NCI-H1417 (cell line): ENCODE measurements at places on chromosomes 11 and 22.

DNA sequence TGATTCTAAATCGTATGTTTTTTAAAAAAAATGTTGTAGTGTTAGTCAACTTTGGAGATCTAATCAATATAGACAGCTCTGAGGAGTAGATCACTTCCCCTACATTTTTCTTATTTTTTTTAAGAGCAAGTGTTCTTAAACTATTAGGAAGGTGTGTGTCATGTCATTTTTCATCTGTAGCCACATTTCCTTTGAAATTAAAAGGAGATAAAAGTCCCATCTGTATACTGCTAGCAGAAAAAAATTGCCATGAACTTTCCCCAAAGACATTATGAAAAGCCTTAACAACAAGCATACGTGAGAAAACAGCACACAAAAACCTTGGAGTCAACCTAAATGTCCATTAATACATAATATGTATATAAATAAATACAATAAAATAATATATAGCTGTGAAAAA lies 286.6 kb downstream of the ETS1 start:
- no peak for DNase-seq

- DNase-seq: no peak
Measured at GRCh38 chr22:46476547-46476941, 60.9 kb downstream of the CELSR1 start.

DNA sequence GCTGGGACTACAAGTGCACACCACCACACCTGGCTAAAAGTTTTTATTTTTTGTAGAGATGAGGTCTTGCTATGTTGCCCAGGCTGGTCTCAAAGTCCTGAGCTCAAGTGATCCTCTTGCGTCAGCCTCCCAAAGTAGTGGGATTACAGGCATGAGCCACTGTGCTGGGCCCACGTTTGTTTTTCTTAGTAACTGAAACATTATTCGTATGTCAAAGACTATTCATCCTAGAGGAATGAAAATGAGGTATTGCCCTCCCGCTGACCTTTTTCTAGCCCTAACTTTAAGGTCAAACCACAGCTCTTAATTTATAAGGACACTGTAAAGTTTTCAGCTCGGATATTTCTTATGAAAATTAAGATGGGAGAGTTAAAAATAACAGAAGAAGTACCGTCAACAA lies 33.2 kb upstream of the PAX6 start:
- no peak for DNase-seq

- no peak for DNase-seq
Measured at GRCh38 chr22:45451972-45452371, 38.5 kb downstream of the RIBC2 start.

GRCh38 chr22:49406879-49407587 lies 420.6 kb downstream of the BRD1 start:
- DNase-seq: no peak

DNA sequence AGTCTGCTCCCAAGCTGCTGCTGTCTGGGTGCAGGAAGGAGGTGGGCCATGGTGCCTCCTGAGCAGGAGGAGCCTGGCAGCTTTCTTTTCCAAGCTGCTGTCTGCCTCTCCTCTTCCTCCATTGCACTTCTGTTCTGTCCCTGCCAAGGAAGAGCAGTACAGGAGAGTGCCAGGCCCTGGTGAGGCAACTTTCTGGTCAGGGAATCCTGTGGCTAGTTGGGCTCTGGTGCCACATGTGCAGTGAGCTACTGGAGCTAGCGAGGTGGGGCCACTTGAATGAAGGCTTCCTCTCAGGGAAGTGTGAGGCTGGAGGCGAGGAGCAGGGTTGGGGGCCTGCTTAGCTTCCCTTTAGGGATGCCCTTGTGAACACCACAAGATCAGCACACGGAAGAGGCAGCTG lies 90.0 kb downstream of the TSPAN18 start:
- no peak for DNase-seq

DNA sequence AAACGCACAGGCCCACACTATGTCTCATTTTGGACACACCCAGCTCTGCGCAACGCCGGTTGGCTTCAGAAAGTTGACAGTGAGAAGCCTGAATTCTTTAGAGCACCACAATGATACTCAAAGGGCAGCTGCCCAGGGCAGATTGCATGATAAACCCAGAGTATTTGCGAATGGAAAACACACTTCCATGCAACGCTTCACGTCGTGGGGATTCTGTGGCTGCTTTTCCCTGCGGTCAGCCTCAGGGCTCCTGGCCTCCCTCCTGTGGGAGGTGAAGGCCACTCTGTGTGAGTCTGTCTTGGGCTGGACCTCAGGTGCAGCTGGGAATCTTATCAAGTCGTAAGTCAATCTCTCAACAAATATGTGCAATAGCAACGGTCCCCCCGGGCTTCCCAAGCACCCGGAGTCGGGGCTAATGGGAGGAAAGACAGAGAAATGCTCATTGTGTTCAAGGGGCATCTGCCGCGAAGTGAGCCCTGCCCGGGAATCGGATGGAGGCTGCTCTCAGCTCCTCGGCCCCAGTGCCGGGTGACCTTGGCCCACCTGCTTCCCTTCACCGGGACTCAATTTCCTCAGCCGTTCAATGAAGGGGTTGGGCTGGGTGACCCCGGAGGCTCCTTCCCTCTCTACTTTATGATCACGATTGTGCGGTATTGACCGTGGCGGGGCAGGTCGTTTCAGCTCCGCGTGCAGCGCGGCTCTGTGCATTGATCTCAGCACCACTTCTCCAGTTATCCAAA lies 623.6 kb downstream of the BRD1 start:
- DNase-seq: no peak

- DNase-seq: no peak
Measured at GRCh38 chr11:65362320-65362931, 7.9 kb downstream of the TIGD3 start.

DNA sequence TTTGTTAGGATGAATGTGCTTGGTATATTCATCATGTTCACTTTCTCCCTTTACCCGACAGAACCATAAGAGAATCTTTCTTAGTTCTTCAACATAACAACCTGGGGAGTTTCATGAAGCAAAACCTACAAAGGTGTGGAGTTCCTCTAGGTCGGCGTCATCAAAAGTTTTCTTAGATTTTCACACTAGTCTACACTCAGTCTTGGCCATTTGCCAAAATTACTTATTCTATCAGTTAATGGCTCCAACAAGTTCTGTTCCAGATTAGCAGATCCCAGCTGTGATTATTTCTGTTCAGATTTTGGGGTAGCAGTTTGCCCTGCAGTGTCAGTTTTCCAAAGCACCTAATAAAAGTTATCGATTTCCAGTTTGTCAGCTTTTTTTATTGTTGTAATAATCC lies 935.8 kb upstream of the RAG2 start:
- DNase-seq: no peak

DNA sequence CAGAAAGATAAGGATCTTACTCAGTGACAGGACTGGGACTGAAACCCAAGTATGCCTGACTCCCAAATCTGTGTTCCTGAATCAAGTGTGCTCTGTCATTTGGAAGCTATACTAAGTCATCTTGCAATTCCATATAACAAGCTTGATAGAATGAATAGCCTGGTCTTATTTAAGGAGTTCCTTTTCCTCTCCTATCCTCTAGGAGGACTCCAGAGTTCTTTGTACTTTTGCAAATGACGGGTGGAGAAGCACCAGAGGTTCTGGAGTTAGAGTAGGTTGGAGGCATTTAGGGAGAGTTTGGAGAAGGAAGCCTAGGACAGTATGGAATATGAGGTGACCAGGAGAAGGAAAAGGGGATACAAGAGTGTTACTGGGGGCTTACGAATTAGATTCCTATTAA lies 92.9 kb upstream of the RCN1 start:
- no peak for DNase-seq

- no peak for DNase-seq
Measured at GRCh38 chr11:122214567-122214966, 98.6 kb upstream of the BLID start.

DNA sequence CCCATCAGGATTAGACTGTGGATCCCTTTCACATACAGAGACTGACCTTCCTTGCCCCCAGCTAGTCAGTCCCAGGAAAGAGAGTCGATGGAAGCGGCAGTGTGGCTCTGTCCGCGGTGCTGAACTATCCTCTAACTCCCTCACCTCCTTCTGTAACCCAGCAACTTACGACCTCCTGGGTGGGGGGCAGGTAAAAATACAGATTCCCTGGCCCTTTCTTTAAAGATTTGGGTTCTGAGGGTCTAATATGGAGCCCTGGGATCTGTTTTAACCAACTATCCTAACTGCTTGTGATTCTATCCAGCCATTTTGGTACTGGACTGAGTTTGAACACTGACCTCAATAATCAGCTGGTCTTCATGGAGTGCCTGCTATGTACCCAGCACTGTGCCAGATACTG lies 23.2 kb downstream of the MFNG start:
- no peak for DNase-seq

DNA sequence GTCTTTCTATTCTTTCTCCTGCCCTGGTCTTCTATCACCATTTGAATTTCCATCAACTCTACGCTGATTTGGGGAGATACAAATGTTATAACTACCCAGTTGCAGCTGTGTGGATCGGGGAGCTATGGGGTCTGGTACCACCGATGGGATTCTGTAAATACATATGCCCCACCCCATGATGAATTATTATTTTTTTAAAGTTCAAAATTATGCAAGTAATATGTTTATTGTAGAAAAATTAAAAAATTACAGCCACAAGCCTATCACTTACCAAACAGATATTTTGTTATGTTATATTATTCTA lies 52.4 kb upstream of the CLMP start:
- no peak for DNase-seq
